Psoas muscle (tissue), 8 donors: ENCODE measurements at places on chromosomes 7 and 10.

DNA sequence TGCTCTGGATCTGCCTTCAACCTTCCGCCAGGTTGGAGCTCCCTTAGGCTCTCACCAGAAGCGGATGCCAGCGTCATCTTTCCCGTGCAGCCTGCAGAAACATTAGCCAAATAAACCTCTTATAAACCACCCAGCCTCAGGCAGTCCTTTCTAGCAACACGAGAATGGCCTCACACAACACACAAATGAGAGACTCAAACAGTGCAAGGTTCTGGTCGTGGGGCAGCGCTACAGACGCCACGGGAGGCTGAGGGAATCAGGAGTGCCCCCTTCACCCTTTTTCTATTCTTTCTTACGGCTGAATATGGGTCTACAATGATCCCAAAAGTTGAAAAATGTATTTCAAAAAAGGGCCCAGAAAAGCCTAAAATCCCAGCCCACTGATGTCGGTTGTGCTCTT lies 96.4 kb downstream of the FOXL3 start:
- no peak for DNase-seq

GRCh38 chr10:123571978-123572377 lies 94.2 kb upstream of the GPR26 start:
- DNase-seq = no peak

- no peak for DNase-seq
Observed at GRCh38 chr10:110241407-110241806, 34.0 kb downstream of the MXI1 start.

GRCh38 chr7:116672596-116673456 lies 830 bp downstream of the MET start:
- DNase-seq = peak; percentile 75

GRCh38 chr7:12540850-12541249 lies 29.7 kb upstream of the SCIN start:
- DNase-seq = no peak

GRCh38 chr7:148650232-148650858 lies 48.4 kb upstream of the CUL1 start:
- no peak for DNase-seq

- peak; percentile 19 for DNase-seq
Observed at GRCh38 chr7:85593355-85593754, 406.5 kb upstream of the SEMA3D start.

- peak; percentile 19 for DNase-seq
Observed at GRCh38 chr10:48517911-48518811, 86.7 kb downstream of the ARHGAP22 start.

DNA sequence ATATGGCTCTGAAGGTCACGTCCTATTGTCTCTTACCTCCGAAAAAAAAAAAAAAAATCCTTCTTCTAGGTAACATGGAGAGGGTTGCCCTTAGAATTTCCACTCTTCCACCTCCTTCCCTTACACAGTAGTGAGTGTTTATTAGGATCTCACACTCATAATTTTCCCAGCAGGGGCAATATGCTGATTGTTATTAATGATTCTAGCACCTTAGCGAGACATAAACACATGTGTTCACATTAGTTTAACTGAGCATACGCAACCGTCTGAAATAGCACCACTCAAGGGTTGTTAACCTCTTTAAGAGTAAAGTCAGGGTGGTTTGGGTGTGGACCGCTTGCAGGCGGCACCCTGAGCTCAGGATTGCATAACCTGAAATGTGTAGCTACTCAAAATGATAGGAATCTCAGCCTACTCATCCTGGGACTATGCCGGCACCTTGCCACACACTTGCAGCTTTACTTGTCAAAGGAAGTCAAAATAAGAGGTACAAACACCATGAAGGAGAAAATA lies 52.2 kb downstream of the CPEB3 start:
- peak; percentile 80 for DNase-seq

- DNase-seq = no peak
Observed at GRCh38 chr10:52563360-52563759, 209.2 kb downstream of the MBL2 start.

DNA sequence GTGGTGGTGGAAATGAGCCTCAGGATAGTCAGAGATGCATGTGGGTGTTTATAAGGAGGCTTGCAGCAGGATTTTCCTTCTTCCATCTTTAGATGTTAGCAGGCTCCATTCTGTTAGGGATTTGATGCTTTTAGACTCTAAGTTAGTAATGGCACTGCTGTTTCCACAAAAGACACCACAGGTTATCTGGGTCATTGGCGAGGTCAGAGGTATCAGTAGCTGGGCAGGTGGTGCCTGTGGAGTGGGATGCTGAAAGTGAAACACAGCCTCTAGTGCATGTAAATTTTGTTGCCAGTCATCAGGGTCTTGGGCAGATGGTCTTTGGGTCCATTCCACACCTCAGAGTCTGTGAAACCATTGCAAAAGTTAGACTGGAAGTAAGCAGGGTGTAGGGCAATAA lies 833 bp upstream of the PAX4 start:
- no peak for DNase-seq

GRCh38 chr7:35241436-35241835 lies 12.5 kb downstream of the TBX20 start:
- DNase-seq = no peak

GRCh38 chr10:58177362-58177947 lies 90.2 kb downstream of the IPMK start:
- DNase-seq = no peak

DNA sequence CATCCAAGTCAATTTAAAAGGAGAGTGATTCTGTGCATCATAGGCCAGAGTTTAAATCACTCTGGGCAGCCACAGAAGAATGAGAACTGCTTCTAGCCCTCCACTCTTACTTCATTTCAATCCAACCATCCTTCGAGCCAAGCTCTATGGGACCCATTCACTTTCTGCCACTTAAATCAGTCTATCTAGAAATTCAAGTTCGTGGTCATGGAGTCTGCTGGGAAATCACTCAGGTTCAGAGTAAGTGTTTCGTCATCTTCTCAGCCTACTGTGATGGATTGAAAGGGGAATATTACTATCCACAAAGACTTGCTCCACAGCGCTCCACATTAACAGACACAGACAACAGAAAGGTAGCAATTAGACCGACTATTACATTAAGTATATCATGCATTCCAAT lies 4.6 kb downstream of the DCLRE1C start:
- DNase-seq = no peak

- no peak for DNase-seq
Observed at GRCh38 chr7:26166684-26167266, 14.8 kb downstream of the NFE2L3 start.

DNA sequence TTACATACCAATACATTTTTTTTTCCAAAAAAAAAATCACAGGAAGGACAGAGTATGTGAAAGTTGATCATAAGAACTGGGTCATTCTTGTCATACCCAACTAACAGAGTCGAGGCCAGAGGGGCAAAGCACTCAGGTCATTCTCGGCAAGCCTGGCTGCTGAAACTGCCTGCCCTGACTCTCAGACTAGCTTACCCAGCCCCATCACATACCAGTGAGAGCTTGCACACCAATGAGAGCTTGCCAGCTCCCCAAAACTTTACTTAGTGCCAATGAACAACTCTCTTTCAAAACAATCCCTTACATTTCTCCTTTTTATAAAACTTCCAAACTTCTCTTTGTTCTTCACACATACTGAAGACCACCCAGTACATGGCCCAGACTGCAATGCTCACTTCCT lies 48.9 kb downstream of the VOPP1 start:
- no peak for DNase-seq

DNA sequence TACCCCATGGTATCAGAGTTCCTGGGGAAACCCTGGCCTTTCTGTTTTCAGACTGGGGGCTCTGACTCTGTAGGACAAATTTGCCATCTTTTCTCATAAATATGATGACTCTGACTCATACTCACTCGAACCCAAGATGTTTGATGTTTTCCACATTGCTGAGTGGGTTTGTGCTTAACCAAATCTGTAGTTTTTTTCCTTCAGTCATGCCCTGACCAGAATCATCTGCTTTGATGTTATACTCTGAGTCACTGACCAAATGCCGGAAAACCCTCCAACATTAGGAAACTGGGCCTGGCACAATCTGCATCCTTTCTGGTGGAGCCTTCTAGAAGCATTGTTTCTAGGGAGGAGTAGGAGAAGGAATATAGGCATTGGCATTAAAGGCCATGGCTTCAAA lies 118.7 kb downstream of the C10orf105 start:
- DNase-seq = no peak

DNA sequence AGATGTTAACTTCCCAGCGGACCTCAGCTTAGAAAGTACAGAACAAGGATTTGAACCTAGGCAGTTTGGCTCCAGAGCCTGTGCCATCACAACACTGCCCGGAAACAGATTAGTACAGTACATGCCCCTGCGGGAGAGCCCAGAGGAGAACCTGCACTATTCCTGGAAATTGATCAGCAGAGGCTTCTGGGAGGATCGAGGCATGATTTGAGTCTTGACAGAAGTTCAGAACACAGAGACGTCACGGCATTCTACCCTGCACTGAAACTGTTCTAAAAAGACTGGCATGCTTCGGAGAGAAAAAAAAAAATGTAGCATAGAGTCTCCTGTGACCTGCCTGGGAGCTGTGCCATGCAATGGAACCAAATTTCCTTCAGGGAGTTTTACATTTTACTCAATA lies 9.2 kb upstream of the IL6 start:
- DNase-seq = no peak

DNA sequence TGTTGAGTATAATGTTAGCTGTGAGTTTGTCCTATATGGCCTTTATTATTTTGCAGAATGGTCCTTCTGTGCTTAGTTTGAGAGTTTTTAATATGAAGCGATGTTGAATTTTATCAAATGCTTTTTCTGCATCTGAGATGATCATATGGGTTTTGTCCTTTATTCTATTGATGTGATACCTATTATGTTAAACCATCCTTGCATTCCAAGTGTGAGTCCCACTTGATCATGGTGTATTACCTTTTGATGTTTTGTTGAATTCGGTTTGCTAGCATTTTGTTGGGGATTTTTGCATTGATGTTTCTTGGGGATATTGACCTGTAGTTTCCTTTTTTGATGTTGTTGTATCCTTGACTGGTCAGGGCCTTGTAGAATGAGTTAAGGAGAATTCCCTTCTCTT lies 166.4 kb downstream of the MLLT10 start:
- no peak for DNase-seq

GRCh38 chr10:71569775-71570588 lies 149.6 kb downstream of the C10orf105 start:
- peak; percentile 79 for DNase-seq

DNA sequence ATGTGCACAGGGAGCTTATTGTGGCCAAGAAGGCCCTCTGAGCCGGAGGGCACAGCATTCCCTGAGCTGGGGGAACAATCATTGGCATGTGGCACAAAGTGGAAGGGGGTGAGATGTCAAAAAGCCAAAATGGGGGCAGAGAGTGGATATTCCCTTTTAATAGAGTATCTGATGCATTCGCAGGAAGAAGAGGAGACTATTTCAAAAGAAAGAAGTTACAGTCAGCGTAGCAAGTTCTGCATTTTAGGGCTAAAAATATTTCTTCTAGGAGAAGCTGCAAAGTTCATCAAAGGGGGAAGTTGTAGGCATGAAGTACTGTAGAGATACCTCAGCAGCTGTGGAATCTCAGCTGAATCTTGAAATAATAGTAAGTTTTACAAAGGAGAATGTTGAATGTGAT lies 136.0 kb upstream of the WDR11 start:
- no peak for DNase-seq

DNA sequence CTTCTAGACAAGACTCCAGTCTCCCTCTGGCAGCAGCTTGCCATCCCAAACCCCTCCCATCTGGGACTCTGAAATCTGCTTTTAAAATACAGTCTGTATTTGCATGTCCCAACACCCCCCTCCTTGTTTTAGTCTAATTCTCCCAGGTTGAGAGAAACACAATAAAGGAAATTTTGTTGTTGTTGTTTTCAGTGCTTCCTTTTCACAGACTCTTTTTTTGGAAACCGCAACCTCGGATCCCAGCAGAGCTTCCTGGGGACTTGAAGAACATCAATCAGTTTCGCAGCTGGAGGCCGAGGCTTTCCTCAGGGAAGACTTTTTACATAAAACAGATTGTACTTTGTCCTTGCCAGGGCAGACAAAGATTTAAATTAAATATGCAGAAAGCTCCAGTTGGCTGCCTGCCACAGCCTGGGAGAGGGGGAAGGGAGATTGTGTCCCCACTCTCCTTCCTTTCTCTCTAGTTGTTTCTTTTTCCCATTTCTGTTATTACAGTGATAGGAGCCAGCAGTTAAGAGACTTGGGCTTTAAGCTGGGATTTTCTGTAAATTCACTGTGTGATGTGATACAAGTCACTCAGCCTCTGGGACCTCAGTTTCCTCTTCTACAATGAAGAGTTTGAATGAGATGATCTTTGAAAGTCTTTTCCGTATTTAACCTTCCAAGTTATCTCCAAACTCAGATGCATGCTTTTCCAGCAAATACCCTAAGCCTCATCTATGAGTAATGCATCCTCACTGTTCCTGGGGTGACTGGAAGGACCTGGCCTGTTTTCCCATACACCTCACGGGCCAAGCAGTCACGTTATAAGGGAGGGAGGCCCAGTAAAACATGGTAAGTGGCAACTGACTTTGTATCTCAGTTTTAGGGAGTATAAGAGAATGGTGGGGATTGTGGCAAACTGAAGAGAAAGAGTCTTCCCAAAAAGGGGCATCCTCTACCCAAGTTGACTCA lies 192.3 kb downstream of the REEP3 start:
- DNase-seq = peak; percentile 60

DNA sequence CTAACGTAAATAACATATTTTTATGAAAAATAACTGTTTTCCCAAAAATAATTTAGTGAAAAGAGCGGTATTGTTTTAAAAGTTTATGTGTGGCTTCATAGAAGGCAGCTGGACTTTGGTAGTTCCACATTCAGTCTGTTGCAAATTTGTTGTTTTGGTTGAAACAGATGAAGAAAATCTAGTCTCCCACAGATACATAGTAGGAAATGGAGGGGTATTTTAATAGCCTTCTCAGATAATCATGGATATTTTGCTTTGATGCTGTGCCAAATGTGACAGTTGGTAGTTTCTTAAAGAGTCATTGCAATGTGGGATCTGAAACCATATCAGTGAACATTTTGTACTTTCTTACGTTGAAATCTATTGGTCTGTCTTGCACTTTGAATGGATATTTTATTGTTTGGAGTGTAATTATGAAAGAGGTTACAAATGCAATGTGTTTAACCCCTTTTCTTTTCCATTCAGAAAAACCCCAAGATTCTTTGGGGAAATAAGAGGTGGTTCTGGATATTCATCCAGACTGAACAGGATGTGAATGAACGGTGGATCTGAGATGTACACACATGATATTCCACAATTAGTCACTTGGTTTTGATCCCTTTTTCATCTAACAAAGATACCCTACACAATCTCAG lies 10.4 kb downstream of the ZNF365 start:
- DNase-seq = no peak
